ENCODE measurements at places on chromosomes 11 and 22.

DNA sequence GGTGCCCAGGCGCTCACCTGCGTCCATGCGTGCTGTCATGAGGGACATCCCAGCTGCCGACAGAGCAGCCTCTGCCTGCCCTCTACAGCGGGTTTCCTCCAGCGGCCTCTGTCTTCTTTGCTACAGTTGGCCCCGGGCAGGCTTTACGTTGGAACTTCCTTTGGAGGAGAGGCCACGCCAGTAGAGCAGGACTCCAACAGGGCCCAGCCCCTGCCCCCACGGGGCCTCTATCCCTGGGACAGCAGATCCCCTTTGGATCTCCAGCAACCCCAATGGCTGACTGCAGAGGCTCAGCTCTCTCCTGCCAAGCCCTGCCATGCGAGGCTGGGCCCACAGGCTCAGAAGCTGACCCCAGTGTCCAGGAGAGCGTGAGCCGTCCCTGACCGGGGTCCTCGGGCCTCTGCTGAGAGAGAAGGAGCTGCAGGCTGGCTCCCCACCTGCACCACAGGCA is 12.1 kb downstream of the TRPM5 start:
- DNase-seq: no peak

DNA sequence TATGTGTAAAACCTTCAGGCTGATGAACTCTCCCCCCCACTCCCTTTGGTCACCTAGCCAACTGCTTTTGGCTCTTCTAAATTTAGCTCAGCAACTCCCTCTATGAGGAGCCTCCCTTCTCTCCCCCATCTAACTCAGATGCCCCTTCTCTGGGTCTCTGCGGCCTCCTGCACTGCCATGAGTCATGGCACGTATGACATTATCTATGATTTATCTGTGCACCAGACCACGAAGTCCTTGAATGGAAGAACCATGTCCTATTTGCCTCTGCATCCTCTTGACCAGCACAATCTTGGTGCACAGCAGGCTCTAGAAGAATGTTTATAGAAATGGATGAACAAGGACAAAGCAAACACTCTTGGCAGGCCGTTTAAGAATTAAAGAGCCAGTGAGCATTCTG is 46.0 kb downstream of the RPL27A start:
- no peak for DNase-seq

DNA sequence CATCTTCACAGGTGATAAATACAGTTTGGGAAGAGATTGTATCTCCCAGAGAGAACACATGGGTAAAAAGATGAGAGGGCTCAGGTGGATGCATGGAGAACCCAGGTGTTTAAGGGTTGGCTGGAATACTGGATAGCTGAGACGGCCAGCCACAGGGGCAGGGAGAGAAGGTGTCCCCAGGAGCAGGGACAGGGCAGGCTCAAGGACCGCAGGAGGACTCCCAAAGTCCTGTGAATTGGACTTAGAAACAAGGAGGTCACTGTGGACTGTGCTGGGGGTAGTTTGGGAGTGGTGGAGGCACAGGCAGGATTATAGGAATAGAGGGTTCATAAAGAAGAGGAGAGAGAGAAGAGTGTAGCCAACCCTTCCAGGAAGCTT is 103.8 kb upstream of the PARVA start:
- no peak for DNase-seq

GRCh38 chr11:20363149-20363499 is 390 bp upstream of the HTATIP2 start:
- no peak for DNase-seq

DNA sequence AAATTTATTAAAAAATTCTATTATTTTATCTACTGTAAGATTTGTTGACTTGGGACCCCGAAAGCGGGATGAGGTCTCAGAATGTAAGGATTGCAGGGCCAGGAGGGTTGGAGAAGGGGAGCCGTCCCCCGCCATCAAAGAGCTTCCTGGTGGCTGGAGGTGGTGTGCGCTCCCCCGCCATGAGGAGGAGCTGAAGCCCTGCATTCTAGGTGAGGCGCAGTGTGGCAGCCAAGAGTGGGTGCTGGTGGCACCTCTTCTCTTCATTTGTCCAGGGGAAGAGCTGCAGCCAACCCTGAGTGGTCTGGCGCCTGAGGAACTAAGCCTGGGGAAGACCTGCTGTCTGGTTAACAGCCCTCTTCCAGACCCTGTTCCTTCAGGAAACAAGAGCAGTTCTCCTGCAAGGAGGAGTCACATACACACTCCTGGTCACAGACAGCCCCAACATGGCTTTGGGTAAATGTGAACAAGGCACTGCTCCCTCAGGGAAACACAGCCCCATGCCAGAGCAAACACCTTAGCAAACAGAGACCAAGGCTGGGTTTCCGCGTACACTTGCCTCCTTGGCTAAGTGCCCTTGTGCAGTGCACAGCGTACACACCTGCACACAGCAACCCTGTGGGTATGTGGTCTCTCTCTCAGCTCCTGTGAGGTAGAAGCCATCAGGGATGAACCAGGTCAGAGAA is 17.3 kb downstream of the RTN4RL2 start:
- no peak for DNase-seq

DNA sequence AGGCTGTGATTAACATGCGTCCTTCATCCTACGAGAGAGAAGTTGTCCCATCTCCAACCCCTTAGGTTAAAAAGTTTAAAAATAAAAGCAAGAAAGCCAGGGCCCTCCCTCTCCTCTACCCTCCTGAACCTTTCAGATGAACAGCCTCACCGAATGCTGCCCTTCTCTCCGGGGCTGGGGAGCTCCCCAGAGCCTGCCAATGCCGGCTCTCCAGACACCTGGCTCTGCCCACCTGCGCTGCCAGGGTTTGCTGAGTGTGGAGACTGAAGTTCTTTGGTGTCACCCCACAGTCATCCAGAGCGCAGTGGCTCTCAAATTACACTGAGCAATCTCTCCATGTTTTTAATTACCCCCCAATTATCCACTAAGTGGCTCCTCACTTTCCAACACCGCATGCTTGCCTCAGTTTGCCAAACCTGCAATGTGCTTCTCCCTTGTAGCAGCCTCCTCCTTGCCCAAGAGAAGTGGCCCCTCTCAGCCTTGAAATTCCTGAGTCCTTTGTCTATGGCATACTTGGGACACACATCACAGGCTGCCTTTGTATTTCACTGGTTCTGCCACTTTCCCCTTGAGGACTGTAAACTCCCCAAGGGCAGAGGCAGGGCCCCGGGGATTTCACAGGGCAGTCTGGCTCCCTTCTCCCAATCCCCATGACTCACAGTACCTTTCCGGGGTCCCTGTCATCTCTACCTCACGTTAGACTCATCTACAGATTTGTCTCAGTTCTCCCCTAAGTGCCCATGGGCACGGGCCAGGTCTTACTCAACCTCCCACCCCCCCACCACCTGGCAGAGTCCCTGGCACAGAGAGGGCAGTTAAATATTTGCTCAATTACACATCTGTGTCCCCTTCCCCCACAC is 2.0 kb downstream of the MYH9 start:
- no peak for DNase-seq

DNA sequence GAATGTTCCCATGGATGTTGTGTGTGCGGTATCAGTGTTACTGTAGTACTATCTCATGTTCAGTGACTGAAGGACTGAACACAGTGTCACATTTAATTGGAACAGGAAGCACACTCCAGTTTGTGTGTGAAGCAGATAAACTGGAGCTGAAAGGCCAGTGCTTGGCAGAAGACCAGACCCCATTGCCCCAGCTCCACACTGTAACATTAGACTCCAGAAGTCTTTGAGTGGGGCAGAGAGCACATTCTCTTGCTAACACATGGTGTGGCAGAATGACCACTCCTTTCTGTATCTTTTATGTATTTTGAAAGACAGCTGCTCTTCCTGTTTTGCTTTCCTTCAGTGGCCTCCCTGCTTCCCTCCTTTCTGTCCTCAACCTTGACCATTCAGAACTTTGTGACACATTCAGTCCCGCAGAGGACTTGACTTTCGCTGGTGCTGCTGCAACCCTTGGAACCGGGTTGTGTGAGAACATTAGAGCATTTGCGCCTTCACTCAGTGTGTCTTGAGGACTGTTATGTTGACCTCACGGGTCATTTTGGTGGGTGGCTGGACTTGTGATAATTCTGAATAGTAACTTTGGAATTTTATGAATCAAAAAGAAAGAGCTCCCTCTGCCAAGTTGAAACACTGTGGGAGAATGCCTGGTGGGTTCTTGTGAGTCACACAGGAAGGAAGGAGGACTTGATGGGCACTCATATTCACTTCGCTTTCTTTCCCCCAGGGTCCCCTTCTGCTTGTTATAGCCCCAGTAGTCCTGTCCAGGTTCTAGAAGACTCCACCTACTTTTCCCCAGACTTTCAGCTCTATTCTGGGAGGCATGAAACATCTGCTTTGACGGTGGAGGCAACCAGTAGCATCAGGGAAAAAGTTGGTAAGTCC is 26.4 kb downstream of the AMOTL1 start:
- no peak for DNase-seq

GRCh38 chr11:119447664-119448242 is 24.8 kb upstream of the THY1 start:
- DNase-seq: no peak

- DNase-seq: no peak
Measured at GRCh38 chr11:796565-797295, 1.4 kb downstream of the SLC25A22 start.

- DNase-seq: no peak
Measured at GRCh38 chr22:50303848-50304527, 3.5 kb downstream of the PLXNB2 start.

- no peak for DNase-seq
Measured at GRCh38 chr11:107221748-107222285, 203.5 kb upstream of the GUCY1A2 start.

DNA sequence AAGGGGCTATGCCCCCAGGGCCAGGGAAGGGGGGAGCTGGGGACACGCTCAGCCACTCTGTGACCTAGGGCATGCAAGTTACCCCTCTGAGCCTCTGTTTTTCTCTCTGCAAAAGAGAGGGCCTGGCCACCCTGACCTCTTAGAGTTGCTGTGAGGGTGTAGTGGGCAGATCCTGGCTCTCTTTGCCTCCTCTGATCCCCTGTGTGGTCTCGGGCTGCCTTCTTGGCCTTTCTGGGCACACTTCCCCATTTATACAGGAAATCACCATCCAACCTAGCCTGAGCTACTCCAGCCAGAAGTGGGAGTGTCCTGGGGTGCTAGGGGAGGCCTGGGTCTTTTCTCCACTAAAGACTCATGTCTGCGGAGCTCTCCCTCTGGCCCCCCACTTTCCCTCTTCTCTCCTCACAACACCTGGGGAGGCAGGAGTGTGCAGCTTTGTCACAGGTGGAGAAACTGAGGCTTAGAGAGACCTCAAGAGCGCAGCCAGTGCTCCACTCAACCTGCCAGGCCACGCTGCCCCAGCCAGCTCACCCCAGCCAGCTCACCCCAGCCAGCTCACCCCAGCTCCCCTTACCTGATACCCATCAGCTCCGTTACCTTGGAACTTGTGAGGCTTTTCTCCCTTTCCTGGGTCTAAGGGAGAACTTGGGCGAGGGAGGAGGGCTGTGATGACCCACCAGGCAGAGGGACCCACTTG is 1.4 kb downstream of the AIFM3 start:
- no peak for DNase-seq

GRCh38 chr11:112227471-112227870 is 1.2 kb downstream of the PTS start:
- DNase-seq: no peak

- DNase-seq: no peak
Measured at GRCh38 chr11:63551091-63551888, 11.9 kb downstream of the PLAAT2 start.

- DNase-seq: no peak
Measured at GRCh38 chr11:114192841-114193389, 103.3 kb upstream of the NNMT start.

GRCh38 chr11:1326435-1327063 is 17.1 kb upstream of the TOLLIP start:
- DNase-seq: no peak

DNA sequence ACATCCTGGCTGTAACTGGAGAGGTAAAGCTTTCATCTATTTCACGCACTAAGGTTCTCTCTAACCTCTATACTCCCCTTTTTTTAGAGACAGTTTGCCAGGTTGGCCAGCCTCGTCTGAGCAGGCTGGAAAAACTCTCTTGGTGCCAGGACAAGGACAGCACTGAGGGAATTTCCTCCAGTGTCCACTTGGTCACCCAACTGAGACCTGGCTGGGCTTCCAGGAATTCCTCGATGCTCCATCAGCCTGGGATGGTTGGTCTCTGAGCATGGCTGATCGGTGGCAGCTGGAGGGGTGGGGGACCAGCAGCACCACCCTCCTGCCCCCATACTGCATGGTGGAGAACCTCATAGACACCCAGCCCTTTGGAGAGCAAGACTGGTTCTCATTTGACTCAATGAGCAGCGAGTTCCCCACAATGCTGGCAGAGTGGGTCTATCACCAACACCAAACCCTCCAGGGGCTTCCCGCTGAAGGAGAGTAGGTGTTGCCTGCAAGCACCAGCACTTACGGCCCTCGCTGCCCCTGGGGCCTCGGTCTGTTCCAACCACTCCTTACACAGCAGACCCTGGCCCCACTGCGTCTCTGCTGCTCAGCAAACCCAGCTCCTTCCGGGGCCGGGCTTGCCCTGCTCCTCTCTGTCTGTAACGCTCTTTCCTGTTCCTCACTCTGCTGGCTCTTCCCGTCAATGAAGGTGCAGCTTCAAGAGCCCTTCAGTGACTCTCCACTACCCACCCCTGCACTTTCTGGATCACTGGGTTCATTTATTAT is 122.2 kb downstream of the ST3GAL4 start:
- DNase-seq: no peak

- DNase-seq: no peak
Measured at GRCh38 chr11:116187026-116187425, 585.8 kb downstream of the BUD13 start.
